Amygdala (tissue), 56 donors: ENCODE measurements at places on chromosomes 7 and 10.

- no peak for DNase-seq
These were observed 615 bp upstream of the WBP1L start for GRCh38 chr10:102743078-102743587.

GRCh38 chr7:90216771-90217170 lies 5.2 kb downstream of the STEAP2 start:
- DNase-seq, result no peak

DNA sequence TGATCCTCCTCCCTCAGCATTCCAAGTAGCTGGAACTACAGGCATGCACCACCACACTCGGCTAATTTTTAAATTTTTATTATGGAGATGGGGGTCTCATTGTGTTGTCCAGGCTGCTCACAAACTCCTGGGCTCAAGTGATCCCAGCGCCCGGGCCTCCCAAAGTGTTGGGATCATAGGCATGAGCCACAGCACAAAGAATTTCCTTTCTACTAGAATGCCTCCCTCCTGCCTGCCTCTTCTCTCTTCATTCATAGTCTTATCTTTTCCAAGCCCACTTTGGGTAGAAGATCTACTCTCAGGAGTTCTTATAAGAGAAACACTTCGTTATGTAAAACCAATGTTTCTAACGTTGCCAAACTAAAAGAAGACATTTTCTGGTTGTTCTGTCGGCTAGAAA lies 144.1 kb downstream of the LRRC4 start:
- DNase-seq, result no peak

DNA sequence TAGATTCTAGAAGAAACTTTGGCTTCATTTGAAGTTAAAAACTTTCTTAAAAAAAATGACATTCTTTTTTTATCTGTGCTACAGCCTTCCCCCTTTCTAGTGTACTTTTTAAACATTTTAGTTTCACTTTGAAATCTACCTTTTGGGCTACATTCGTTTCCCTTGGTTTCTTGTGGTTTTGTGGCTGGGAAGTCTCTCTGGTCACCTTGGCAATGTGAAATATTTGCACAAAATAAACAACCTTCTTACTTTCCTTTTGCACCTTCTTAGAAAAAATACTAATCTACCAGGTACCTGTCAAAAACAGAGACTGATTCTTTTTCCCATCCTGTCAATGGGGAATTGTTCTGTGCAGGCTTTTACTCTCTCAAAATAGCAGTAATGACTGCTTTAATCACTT lies 350.2 kb downstream of the GATA3 start:
- DNase-seq, result no peak

GRCh38 chr10:69826094-69826493 lies 24.4 kb downstream of the COL13A1 start:
- no peak for DNase-seq

- DNase-seq, result no peak
These were observed 32.3 kb upstream of the WDFY4 start for GRCh38 chr10:48652344-48652743.

GRCh38 chr10:78602201-78602932 lies 466.4 kb upstream of the ZMIZ1 start:
- no peak for DNase-seq

GRCh38 chr10:127148933-127149220 lies 47.5 kb downstream of the INSYN2A start:
- DNase-seq, result no peak

DNA sequence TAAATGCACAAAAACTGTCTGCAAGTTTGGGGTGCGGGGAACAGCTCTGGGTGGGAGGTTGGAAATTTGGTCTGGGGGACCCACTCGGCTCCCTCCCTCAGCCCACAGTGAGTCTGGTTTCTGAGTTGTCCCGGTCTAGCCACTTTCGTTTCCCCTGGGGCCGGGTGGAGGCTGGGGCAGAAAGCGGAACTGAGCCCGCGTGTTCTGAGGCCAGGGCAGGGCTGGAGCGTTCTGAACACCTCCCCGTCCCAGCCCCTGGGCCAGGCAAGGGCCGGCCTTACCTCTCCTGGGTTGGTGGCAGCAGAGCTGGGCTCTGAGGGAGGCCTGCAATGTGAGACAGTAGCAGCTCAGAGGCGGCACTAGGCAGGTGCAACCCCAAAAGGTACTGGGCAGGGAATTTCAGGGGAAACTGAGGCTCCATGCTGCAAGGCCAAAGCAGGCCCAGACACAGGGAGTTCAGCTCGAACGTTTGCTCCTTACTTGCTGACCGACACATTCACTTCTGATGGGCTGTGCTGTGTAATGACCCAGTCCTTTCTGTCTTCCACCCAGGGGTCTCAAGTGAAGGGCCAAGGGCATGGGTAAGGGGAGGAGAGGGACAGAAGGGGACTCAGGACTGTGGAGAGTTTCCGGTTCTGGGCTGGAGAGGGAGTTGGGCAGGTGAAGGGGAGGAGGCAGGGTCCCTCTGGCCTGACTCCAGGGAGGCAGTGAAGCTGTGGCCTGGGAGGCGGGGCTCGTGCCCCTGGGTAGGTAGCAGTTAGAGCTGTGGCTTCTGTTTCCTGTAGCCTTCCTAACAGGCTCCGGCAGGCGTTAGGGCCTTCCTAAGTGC lies 3.0 kb downstream of the IRF5 start:
- peak; percentile 23 for DNase-seq

GRCh38 chr10:24643679-24644209 lies 79.9 kb downstream of the ARHGAP21 start:
- no peak for DNase-seq

- DNase-seq, result no peak
These were observed 170.9 kb downstream of the PARD3 start for GRCh38 chr10:34644224-34644623.

DNA sequence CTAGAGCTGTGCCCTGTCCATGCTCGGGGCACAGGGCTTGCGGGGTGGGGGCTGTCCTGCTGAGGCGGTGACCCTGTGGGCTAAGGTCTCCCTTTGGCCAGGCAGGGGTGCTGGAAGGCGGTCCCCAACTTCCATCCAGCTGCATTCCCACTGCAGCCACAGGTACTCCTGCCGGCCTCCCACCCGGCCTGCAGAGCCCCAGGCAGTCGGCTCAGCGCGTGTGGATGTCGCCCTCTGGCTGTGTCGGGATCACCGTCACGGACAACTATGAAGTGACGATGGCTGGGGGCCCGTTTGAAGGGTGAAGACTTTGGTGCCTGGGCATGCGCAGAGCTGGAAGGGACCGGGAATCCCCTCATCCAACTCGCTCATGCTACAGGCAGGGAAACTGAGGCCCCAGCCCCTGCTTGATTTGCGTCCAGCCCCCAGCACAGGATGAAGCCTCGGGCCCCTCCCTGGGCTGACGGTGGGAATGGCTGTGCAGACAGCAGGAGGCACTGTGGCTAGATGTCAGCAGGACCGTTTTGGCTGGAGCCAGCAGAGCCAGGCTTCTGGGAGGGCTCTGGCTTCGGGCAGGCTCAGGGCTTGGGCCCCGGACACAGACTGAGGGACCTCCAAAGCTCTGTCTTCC lies 2.3 kb upstream of the TMEM184A start:
- DNase-seq, result no peak

DNA sequence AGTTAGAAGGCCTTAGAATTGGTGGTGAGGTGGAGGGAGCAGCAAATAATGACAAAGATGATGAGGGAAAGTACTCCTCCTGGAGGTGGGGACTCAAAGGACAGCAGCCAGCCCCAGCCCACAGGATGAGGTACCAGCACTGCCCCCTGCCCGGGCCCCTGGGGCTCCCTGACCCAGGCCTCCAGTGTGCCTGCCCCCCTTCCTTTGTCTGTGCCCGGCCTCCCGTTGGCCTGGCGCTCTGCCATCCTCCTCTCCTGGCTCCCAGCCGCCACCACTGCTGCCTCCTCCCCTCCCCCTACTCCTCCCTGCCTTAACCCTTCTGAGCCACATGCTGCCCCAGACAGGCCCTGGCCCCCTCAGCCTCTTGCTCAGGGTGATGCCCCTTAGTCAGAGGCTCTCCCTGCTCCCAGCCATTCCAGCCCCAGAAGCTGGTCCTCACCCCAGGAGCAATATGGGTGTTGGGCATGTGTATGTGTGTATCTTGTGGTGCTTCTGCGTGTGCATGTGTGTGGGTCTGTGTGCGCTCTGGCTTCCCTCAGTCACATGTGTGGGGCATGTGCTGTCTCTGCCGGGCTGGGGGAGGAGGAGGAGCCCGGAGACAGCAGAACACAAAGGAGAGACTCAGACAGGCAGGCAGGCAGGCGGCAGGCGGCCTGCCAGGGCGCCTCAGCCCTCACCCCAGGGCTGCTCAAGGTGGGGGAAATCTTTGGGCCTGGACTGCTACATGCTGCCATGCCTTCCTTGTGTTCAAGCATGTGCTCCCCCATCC lies 2.6 kb downstream of the LDB1 start:
- peak; percentile 92 for DNase-seq

DNA sequence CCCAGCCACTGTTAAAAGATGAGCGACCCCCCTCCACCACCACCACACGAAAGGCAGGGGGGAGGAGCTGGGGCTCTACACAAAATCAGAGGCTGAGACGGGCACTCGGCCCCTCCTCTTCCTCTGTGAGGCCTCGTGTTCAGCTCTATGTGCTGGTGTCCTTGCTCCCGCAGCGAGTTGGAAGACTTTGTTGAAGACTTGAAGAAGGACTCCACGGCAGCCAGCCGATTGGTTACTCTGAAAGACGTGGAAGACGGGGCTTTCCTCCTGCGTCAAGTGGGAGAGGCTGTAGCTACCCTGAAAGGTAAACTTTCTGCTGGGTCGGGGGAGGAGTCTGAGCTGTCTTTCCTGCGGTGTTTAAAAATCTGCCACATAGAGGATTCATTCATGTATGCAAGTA lies 203.7 kb downstream of the ARHGAP21 start:
- DNase-seq, result no peak

DNA sequence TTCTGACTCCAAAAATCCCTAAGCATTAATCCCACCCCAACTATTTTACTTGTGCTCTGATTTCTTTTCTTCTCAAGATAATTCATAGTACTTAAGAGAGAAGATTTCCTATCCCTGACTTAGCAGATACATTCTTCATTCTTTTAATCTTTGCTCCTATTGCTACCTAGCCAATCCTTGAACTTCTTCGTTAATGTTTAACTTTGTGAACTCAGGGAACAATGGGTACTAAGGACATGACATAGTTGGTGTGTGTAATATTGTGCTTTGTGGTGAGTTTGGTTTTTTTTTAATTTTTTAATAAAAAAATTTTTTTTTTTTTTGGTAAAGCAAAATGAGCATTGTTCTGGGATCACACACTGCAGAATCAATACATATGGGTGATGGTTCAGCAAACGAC lies 166.2 kb downstream of the CHCHD3 start:
- no peak for DNase-seq

GRCh38 chr7:129498021-129498420 lies 4.3 kb upstream of the SMKR1 start:
- no peak for DNase-seq

GRCh38 chr10:34826857-34827766 lies 12.0 kb upstream of the PARD3 start:
- no peak for DNase-seq

- DNase-seq, result peak; percentile 15
These were observed 9.2 kb downstream of the NPFFR1 start for GRCh38 chr10:70274643-70275042.

DNA sequence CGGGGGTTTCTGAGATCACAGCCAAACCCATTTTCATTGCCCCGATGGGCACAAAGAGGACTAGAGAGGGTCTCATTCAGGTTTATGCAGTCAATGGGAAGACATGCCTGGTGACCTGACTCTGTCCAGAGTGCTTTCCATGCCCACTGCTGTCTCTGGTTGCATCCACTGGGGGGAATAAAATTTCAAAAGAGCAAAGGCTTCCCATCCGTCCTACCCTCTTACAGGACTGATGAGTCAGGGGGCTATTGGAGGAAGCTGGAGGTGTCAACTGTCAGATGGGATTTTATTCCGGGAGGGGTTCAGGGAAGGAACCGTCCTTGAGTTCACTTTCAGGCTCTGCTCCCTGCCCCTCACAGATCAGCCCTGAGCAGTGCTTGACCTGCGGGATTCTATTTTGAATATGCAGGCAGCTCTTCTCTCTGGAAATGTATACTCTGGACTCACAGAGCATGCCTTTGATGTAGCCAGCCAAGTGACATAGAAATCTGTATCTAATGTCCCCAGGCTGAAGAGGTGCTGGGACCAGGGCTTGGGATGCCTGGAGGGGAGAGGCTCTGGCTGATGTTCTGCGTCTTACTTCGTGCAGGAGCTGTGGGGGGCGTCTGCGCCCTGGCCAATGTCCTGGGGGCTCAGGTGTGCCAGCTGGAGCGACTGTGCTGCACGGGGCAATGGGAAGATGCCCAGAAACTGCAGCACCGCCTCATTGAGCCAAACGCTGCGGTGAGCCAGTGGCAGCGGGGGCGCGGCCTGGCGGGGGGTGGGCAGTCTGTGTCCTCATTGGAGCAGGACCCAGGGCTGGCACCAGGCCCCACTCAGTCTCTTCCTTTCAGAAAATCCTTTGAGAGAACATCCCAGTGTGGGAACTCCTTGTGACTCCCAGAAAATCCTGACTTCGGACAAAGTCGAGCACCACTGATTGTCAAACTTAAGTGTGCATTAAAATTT lies 12.0 kb downstream of the C10orf62 start:
- no peak for DNase-seq

DNA sequence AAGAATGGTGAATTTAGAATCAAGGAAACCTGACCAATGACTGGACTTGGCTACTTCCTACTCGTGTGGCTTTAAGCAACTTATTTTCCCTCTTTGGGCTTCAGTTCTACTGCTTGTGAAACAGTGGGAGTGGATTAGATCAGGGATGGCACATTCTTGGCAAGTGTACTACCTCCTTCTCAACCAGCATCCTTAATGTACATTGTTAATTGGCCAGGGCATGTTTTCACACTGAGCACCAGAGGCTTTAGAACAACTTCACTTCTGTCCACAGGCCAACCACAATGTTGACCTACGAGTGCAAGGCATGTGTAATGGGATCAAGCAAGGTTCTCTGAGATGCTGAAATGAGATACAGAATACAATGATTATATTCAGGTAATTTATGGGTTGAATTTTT lies 315.3 kb downstream of the ADRA2A start:
- DNase-seq, result no peak
